ENCODE measurements at places on chromosomes 4 and X. TPM values are rescaled to one million over a fixed set of nuclear protein-coding genes. Genes with fewer than 3 reads are reported as not detected.

The UGT2B15 gene
- not detected for total RNA-seq

The AGA gene
- 17.3 TPM for total RNA-seq

The DCAF4L1 gene
- 0.72 TPM for total RNA-seq

The NKX6-1 gene
- total RNA-seq = 1.1 TPM

The HEPH gene
- 0.40 TPM for total RNA-seq

The SSX2B gene
- total RNA-seq = not detected

The PNPLA4 gene
- 45.1 TPM for total RNA-seq

The XAGE3 gene
- total RNA-seq = not detected

Data from MCF 10A (cell line).